Spleen (tissue), 13 donors: ENCODE measurements at places on chromosomes 13 and 19. TPM values are rescaled to one million over a fixed set of nuclear protein-coding genes. Genes with fewer than 3 reads are reported as not detected.

GRCh38 chr19:15025217-15025616, 24.1 kb upstream of the CASP14 start:
- H3K36me3 ChIP-seq, result no peaks in the 10 kb centered on the region
- DNase-seq, result no peak
- H3K4me3 ChIP-seq, result no peak overlapping the region
- H3K27ac ChIP-seq, result no peak overlapping the region
- H3K4me1 ChIP-seq, result no peaks in the 10 kb centered on the region

GRCh38 chr13:38582133-38582532, 104.7 kb upstream of the FREM2 start:
- no peaks in the 10 kb centered on the region for H3K27me3 ChIP-seq
- DNase-seq, result no peak
- H3K4me1 ChIP-seq, result no peaks in the 10 kb centered on the region
- H3K36me3 ChIP-seq, result no peaks in the 10 kb centered on the region
- no peak overlapping the region for H3K4me3 ChIP-seq
- H3K27ac ChIP-seq, result no peak overlapping the region

ZNF708 gene
- total RNA-seq, result 24.2 TPM

GRCh38 chr19:6668691-6669090, 1.3 kb downstream of the TNFSF14 start:
- H3K36me3 ChIP-seq, result no peaks in the 10 kb centered on the region
- H3K4me3 ChIP-seq, result peak overlapping the region; percentile 47
- H3K27me3 ChIP-seq, result no peaks in the 10 kb centered on the region
- H3K27ac ChIP-seq, result no peak overlapping the region
- peak; percentile 59 for DNase-seq
- H3K4me1 ChIP-seq, result peaks cover 39% of the 10 kb centered on the region

PROZ gene
- not detected for total RNA-seq

- H3K4me3 ChIP-seq, result no peak overlapping the region
- no peaks in the 10 kb centered on the region for H3K36me3 ChIP-seq
- no peaks in the 10 kb centered on the region for H3K27me3 ChIP-seq
- no peaks in the 10 kb centered on the region for H3K4me1 ChIP-seq
- H3K27ac ChIP-seq, result no peak overlapping the region
These were observed 61.9 kb downstream of the LHFPL6 start for GRCh38 chr13:39540929-39541605.

KL gene
- 4.8 TPM for total RNA-seq

FGF22 gene
- not detected for total RNA-seq

DNA sequence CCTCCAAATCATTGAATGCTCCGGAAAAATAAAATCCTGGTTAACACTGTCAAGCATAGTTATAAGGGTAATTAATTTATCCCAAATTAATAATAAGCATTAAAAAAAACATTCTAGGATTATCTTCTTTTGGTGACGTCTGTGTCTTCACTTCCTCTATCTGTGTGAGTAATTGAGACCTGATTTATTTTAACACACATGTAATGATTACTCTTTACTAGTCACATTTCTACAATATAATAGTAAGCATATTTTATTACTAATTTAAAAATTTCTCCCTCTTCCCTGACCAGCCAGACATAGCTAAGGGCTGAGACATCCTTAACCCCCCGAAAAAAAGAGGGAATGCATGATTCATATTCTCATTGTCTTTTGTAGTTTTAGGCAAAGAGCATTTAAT, 2.3 kb downstream of the FNDC3A start:
- H3K4me3 ChIP-seq, result peak overlapping the region; percentile 74
- H3K4me1 ChIP-seq, result peaks cover 26% of the 10 kb centered on the region

- H3K4me1 ChIP-seq, result no peaks in the 10 kb centered on the region
- no peak overlapping the region for H3K27ac ChIP-seq
- H3K36me3 ChIP-seq, result no peaks in the 10 kb centered on the region
- DNase-seq, result peak; percentile 74
These were observed 35.3 kb downstream of the CEBPA start for GRCh38 chr19:33266974-33267484.

DNA sequence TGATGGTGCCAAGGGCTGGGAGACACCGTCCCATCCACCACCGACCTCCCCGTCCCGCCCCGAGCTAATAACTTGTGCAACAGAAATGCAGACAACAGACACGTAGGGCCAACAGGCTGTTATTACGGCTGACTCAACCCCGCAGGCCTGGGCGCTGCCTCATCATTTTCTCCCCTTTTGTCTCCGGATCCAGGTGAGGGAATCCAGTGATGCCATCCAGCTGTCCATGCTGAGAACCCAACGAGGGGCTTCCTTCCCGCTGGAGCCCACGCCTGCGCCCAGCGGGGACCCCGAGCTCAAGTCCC, 6.4 kb upstream of the DIRAS1 start:
- peaks cover 6% of the 10 kb centered on the region for H3K36me3 ChIP-seq
- DNase-seq, result no peak
- H3K27me3 ChIP-seq, result peaks cover 50% of the 10 kb centered on the region
- no peak overlapping the region for H3K27ac ChIP-seq

- no peaks in the 10 kb centered on the region for H3K4me1 ChIP-seq
- no peak overlapping the region for H3K27ac ChIP-seq
- no peak for DNase-seq
These were observed 29.9 kb upstream of the FAM124A start for GRCh38 chr13:51192348-51192747.
